ENCODE measurements at places on chromosomes 1 and 21.

DNA sequence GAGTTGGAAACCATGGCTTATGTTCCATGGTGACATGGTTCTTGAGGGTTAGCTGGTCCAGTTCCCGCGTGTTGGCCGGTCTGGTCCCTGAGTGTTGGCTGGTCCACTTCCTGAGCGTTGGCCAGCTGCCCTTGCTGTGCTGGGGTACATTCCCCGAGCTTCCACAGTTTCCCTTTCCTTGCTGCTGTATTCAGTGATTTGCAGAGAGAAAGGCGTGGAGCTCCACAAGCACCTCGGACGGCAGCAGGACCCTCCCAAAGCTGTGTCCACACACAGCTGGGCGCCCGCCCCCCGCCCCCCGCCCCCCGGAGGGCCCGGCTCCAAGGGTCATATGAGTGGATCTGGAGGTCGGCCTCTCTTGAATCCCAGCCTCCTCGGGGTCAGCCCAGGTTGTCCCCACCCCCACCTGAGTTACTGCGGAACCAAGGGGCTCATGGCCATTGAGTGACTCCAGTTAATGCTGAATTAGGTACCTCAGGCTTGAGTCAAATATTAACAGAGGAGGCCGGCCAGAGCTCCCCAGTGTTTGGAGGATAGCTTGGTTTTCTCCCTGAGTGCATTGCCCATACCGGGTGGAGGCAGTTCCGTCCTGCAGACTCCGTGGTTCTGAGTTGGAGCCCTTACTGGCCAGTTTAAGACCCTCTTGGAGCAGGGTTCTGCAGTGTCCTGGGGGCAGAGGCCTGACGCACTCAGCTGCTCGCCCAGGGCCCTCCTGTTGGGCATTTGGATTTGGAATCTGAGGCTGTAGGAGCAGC is 18.4 kb downstream of the COL18A1 start:
- peak; percentile 90 for DNase-seq

GRCh38 chr1:114468710-114469468 is 42.1 kb downstream of the TRIM33 start:
- no peak for DNase-seq

DNA sequence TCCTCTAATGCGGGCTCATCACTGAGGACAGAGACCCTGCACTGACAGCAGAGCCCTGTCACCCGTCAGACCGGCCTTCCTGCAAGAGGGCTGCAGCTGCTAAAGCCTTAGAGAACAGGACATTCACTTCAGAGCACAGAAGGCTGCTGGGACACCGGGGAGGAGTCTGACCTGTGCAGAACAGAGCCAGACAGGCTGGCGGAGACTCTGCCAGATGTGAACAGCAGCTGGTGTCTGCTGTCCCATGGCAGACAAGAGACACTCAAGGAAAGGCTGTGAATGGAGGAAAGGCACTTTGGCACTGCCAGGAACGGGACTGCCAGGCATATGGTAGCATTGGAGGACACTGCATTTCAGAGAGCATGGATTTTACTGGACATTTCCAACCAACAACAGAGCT is 21.4 kb downstream of the MRAP start:
- DNase-seq = no peak

GRCh38 chr1:39951926-39952325 is 3.0 kb upstream of the MFSD2A start:
- DNase-seq = no peak

GRCh38 chr1:235741294-235741693 is 91.7 kb upstream of the GNG4 start:
- no peak for DNase-seq

GRCh38 chr1:81349194-81349965 is 451.4 kb upstream of the ADGRL2 start:
- no peak for DNase-seq

DNA sequence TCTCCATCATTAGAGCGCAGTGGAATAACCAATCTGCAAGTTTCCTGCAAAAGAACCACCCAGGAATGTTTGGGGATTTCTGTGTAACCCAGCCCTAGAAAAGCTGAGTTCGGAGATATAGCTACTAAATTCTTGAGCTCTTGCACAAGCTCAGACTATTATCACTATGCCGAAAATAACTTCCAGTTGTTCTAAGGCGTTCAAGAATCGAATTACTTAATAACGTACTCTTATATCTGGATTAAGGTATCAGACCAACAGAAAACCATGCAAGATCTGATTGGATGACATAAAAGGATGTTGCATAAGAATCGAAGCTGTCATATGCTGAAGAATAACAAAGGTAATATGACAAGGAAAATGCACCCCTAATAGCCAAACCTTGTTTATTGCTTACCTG is 7.5 kb upstream of the LAMC2 start:
- DNase-seq = no peak

DNA sequence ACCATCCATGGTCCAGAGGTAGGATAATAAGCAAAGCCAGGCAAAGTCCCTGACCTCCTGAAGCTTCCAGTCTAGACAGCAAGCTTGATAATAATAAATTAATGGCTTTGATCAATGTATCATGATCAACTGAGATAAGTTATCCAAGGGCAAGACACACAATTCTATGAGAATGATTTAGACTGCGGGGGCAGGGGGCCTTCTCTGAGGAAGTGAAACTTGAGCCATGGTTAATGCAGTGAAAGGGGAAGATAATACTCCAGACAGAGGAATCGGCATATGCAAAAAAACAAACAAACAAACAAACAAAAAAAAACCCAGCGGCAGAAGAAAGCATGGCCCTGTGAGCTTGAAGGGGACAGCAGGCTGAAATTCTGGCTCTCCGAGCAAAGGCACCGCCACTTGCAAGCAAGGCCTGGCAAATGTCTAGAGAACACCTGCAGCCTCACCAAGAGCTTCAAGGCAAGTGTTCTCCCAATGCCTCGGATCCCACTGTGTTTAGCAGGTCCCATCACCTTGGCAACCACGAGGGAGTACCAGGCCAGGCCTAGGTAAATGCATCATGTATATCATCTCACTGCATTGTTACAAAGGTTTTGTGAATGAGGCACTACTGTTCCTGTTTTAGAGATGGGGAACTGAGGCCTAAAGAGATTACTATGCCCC is 24.9 kb downstream of the CSMD2 start:
- DNase-seq = no peak

- no peak for DNase-seq
Observed at GRCh38 chr21:22880573-22880972, 1882.4 kb downstream of the NCAM2 start.

GRCh38 chr1:175182201-175182746 is 10.3 kb downstream of the KIAA0040 start:
- no peak for DNase-seq

GRCh38 chr1:64537942-64538341 is 68.0 kb downstream of the CACHD1 start:
- no peak for DNase-seq

DNA sequence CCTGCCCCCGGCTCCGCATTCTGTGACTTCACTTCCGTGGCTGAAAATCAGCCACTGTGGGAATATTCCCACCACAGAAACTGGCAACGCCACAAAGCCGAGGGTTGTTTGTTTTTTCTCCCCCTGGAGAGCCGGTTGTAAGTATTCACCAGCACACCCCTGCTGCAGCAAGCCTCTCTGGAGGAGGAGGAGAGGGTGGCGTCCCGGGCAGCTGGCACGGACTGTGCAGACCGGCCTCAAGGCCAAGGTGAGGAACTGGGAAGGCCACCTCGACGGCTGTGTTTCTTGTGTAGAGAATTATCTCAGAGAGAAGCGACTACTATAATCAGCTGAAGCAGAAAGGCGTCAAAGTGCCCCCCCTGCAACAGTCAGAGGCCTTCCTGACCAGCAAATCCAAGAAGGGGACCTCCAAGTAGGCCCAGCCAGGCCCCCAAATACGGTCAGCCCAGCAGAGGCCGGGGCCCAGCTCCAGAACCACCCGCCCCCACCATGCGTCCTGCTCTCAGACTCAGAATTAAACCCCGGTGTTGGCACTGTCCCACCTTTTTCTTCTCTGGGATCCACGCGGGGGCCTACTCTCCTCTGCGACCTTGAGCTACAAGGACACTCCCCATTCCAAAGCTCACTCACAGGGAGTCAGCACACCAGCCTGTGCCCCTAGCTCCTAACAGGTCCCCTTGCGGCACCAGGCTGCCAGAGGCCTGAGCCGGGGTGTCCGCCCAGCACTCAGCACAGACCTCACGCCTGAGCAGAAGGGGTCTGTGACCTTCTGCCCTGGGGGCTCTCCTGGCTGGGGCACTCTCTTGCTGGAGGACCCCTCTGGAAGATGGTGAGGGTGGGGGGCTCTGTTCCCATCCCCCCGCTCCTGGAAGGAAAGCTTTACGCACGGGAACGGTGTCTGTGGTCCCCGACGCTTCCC is 1.2 kb upstream of the SMIM1 start:
- peak; percentile 60 for DNase-seq

DNA sequence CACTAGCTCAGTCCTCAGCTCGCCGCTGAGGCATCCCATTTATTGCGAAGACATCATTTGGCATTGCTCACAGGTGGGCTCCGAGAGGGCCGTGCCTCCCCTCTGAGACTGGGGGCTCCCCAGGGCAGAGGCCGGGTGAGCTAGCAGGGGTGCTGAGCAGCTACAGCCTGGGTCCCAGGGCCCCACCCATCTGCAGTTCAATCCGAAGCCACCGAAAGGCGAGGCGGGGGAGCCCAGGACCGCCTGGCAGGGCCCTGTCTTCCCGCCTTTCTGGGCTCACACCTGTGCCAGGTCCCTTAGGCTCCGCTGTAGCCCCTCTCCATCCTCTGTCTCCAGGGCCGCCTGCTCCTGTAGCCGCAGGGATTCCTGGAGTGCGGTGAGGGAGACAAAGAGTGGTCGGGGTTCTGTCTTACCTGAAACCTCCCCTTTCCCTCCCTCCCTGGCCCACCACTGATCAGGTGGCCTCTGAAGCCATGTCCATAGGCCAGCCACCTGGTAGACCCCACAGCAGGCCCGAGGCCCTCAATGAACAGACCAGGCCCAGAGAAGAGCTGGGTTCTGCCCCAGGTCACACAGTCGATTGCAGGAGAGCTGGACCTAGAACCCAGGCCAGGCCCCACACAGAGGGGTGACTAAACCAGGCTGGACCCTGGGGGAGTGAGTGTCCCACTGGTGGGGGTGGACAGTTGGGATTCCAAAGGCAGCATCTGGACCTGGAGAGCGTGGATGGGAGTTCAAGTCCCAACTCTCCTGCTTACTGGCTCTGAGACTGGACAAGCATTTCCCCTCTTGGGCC is 18.1 kb upstream of the NBPF1 start:
- DNase-seq = no peak

DNA sequence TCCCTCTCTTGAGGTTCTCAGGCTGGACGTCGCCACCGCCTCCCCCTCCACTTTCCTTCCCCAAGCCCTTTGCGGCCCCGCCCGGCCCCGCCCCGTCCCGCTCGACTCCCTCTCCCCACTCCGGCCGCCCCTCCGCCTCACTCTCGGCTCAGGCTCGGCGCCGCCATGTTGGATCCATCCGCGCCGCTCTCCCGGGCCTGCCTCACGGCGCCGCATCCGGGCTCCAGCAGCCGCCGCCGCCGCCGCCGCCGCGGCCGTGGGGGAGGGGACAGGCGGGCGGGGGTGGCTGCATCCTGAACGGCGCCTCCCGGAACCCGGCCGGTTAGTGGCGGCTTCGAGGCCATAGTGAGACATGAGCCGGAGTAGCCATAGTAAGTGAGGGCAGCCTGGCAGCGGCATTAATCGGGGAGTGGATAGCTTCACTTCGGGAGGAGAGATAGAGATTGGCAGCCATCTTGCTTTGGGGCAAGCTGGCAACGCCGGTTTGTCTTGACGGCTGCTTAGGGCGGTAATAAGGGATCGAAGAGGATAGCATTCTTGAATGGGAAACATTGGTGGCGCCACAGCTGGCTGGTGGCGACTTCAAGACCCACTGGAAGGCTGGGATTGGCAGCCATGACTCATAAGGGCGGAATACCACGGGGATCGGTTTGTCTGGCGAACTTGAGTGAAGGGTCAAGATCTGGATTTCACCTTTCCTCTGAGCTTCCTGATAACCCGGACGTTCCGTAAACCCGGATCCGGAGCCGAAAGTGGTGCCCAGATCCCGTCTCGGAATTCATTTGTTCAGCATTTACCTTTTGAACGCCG is at the start of gene DEDD:
Gene DEDD (minus strand): TSS at position 258 of the 810 bp plus-strand sequence. CDS start 8,205 bp downstream, outside the sequence.
- DNase-seq = peak; percentile 69

- no peak for DNase-seq
Observed at GRCh38 chr1:227316456-227316855, 1.8 kb downstream of the CDC42BPA start.
